Non-pigmented ciliary epithelial cell (primary cell): ENCODE measurements at places on chromosomes 4 and X.

DNA sequence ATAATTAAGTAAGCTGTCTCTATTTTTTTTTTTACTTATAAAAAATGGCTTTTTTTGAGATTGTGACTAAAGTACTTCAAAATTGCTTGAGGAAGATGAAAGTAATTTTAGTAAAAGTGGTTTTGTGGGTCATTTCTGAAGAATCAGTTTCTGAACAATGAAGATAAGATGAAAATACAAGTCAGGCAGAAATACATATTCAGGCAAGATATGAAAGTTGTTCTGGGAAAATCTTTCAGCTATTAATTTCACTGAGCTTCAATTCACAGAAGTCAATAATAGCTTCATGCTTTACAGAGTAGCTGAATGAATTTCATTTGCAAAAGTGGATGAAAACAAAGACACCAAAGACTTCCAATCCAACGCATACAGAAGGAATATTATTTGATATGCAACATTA, 305.2 kb upstream of the ARSJ start:
- no peak for DNase-seq

DNA sequence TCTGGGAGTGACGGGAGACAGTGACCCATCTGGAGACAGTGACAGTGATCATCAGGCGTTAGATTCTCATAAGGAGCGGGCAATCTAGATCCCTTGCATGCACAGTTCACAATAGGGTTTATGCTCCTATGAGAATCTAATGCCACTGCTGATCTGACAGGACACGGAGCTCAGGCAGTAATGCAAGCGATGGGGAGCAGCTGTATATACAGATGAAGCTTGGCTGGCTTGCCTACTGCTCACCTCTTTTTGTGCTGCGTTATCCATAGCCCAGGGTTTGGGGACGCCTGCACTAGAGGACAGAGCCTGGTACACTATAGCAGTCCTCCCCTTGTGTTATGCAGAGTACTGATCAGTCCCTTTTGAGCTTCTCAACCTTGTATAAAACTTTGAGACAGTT, 23.5 kb downstream of the NFKB1 start:
- DNase-seq = no peak

GRCh38 chrX:134570899-134571298, 87.4 kb downstream of the PLAC1 start:
- DNase-seq = no peak

DNA sequence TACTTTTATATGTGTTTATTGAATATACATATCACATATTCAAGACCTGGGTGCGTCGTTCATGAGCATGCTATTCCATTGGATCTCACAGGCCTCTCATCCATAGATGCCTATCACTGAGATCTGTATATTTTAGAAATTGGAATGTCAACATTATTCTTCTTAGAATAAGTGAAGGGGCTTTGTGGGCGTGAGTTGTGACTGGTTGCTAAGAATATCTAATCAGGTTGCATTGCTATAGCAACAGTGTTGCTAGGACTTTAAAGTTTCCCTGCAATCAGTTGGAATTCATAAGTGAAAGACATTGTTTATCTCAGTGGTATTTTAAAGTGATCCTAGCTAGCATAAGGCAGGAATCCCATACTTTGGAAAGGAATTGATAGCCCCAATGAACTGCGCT, 36.7 kb upstream of the ANK2 start:
- no peak for DNase-seq

DNA sequence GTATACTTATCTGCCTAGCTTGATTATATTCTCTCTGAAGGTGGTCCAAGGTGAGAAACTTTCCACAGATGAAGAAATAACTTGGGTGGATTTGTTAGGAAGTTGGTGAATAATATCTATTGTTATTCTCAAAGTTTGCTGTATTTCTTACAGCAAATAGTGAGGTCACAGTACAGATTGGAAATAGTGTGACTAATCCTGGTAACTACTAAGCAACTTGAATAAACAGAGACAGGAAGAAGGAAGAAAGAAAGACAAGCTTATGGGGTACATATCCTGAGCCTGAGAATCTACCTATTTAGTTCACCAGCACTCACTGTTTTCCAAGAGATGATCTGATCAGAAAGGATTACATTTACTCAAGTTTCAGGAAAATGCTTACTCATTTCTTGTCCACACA, 1416.1 kb downstream of the RPA4 start:
- no peak for DNase-seq

- DNase-seq = no peak
Observed at GRCh38 chr4:185709802-185710486, 102.0 kb downstream of the SORBS2 start.

GRCh38 chr4:174629265-174629664, 107.0 kb upstream of the HPGD start:
- DNase-seq = no peak

GRCh38 chrX:147877726-147878125, 34.0 kb upstream of the FMR1 start:
- DNase-seq = no peak

DNA sequence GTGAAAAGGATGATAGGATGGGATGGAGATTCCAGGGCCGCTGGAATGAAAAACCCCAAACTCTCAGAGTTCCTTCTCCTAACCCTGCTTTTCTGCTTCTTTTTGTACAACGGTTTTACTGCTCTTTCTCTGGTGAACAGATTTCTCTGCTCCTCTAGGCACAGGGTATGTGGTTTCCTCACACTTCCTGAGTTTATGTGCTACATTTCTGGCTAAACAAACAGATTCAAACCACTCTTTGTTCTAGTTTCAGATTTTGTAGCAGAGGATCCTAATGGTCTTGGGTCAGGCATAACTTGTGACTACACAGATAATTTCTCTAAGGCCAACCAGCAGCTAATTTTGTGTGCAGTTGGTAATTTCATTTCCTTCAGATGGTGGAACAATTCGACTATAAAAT, 52.6 kb downstream of the OSTC start:
- DNase-seq = no peak

DNA sequence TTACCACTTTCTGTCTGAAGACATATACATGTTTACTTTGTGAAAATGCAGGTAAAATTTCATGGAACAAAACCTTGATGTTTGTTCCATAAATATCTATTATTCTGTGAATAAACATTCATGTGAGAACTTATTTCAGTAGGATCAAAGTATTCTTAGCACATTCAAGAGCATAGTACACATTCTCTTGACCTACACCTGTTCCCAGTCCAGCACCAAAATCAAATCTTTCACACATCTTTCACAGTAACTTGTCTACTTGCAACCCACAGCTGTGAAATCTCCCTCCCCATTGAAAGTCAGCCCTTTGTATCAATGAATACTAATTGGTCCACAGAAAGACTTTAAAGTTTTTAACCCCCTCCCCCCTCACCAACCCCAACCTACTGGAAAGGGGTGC, 283.2 kb downstream of the GPC3 start:
- no peak for DNase-seq

DNA sequence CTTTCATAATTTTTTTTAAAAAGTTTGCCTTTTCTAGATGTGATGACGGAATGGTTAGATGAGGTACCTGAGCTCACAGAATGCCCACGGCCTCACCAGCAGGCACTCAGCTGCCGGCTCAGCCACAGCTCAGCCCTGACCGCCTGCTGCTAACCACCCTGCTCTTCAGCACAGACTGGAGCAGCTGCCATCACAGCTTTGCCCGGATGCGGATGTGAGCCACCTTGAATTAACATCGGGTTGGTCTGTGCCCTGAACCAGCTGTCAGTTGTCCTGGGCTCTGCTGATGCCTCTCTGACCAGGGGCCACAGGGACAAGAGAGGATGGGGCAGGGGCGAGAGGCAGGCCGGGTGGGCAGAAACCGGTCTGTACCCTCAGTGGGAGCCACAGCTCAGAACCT, 93.3 kb downstream of the HMX1 start:
- DNase-seq = no peak

GRCh38 chrX:85112293-85112692, 108.6 kb downstream of the APOOL start:
- DNase-seq = no peak
